NCI-H187 (cell line): ENCODE measurements at places on chromosomes 3 and 15.

DNA sequence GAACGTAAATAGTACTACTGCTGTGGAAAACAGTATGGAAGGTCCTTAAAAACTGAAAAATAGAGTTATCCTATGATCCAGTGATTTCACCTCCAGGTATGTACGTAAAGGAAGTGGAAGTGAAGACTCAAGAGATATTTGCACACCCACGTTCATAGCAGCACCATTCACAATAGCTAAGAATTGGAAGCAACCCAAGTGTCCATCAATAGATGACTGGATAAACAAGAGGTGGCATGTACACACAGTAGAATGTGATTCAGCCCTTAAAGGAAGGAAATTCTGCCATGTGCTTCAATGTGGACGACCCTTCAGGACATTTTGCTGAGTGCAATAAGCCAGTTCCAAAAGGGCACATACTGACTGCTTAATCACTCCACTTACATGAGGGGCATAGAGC lies 188.3 kb downstream of the APBA2 start:
- DNase-seq = no peak

GRCh38 chr15:96123630-96124187 lies 206.8 kb upstream of the NR2F2 start:
- DNase-seq = no peak

- DNase-seq = no peak
Measured at GRCh38 chr15:57704441-57704840, 2.1 kb upstream of the POLR2M start.

DNA sequence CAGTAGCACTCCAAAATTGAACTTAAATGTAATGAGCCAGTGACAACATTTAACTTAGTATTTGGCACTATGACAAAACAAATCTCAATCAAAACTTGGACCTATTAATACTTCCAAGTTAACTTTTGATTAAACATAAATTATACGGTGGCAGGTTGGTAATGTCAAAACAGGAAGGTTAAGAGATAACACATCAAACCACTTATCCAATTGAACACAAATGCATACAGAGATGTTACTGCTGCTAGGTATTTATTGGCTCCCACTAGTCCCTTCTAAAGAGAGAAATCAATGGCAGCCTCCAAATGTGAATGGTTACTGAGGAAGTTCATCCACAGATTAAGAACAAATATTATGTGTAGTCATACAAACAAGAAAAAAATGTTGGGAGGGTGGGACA lies 1.8 kb downstream of the GSK3B start:
- no peak for DNase-seq

DNA sequence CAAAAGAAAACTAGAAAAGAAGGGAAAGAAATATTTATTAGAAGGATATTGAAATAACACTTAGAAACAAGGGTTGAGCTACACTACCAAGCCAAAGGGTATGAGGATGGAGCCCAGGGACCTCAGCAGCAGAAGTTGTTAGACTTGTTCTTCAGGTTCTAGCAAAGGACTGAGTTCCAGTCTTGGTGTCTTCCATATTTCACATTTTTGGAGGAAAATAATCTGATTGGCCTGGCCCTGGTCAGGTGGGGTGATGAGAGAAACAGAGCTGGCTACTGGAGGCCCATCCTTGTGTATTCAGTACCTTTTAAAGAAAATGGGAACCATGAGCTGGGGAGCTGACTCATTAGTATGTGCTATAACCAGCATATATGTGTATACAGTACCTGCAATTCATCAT lies 28.2 kb downstream of the PPP4R2 start:
- no peak for DNase-seq

DNA sequence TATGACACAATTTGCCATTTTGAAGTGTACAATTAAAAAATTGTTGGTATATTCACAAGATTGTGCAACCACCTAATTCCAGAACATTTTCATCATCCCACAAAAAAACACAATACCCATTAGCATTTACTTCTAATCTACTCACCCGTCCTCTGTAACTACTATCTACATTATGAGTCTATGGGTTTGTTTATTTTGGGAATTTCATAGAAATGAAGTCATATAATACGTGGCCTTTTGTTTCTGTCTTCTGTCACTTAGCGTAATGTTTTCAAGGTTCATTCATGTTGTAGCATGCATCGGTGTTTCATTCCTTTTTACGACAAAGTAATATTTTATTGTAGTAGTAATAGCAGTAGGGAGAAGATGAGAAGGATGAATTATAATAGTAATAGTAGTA lies 55.2 kb upstream of the CNTN6 start:
- DNase-seq = no peak

- no peak for DNase-seq
Measured at GRCh38 chr15:92958105-92958504, 58.0 kb downstream of the CHD2 start.

GRCh38 chr15:98860281-98861041 lies 147.1 kb downstream of the PGPEP1L start:
- no peak for DNase-seq

- DNase-seq = no peak
Measured at GRCh38 chr3:129605203-129605921, 1.1 kb downstream of the PLXND1 start.

- DNase-seq = no peak
Measured at GRCh38 chr3:188316723-188317070, 162.7 kb downstream of the LPP start.

DNA sequence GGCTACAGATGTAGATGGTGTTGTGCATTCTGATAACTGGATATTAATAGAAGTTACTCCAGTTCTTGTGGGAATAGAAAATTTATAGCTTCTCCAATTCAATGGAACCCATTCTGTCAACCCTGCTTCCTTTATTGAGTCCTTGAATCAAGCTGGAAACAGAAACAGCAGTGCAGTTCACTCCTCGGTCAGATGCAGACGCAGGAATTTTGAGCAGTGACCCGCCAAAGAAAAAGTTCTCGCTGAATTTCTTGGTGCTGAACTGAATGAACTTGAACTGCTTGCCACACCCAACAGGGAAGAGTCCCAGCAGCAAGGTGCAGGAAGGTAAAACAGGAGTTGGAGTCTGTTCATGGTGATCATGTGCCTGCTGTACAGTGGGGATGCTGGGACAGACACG lies 10.3 kb downstream of the HRH1 start:
- DNase-seq = no peak

- DNase-seq = no peak
Measured at GRCh38 chr15:34203305-34203704, 6.6 kb downstream of the KATNBL1 start.

DNA sequence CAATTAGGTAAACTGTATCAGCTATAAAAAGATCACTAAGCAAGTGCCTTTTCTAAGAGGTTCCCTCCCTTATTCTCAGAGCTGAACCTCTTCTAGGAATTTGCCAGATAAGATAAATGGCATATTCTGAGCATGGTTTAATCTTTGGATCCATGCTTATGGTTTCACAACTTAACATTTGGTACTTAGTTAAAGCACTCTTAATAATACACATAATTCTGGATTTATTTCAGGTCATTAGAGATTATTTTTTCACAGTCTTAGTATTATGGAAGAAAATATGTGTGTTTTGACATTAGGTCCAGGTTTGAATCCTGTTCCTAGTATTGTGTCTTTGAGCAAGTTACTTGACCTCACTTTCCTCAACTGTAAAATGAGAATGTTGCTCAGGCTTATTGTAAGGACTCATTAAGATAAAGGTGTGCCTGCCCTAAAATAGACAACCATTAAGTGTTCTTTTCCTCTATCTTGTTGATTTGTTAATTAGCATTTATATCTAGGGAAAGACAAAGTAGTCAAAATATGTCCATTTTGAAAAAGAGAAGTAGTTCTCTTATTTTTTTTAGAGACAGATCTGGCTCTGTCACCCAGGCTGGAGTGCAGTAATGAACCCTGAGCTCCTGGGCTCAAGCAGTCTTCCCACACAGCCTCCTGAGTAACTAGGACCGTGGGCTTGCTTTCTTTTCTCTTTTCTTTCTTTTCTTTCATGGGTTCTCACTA lies 43.4 kb downstream of the TSC22D2 start:
- no peak for DNase-seq
